NCI-H2227 treated with DMSO at 0.1 percent for 48 hours (cell line): ENCODE measurements at places on chromosomes 6 and 20.

- no peak for DNase-seq
Measured at GRCh38 chr20:2293971-2294370, 1.8 kb upstream of the TGM3 start.

DNA sequence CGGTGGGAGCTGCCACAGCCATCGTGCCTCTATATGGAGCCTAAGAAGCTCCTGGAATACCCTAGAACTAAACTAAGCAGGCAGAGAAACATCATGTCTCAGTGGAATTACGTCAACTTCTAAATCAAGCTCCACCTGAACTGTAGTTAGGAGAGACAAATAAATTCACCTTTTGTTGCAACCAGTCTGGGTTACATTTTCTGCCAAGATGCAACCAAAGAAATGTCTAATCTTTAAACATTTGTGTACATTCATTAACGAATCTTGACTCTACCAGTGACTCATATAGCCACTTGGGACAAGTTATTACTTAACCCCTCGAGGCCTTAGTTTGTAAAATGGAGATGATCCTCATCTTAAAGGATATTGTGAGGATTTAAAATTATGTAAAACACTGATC is 8.9 kb downstream of the PTPRK start:
- DNase-seq: no peak

- DNase-seq: no peak
Measured at GRCh38 chr6:3895312-3895653, 46.1 kb downstream of the FAM50B start.

DNA sequence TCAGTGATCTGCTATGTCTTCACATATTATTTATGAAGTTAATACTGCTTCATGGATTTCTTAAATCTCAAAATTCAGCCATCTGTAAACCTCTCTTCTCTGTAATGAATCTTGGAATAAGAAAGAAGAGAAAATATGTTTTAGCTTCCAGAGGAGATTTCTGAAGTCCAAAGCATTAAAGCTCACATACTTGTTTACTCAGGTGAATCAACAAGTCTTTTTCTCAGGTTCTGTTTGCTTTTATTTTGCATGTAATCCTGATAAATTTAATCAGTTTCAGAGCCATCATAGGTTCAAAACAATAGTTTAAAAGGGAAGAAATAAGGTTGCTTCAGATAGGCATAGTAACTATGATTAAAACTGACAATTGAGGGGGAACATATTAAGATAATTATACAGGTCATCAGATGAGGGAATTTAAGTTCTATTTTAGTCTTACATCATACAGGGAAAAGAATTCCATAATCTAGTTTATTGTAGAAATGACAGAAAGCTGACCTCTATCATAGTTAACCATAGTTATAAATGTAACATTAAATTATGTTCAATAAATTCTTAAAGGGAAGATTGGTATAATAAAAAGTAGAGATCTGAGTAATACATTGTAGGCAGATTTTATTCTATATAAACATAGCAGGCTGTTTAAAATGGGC is 716.2 kb downstream of the EYS start:
- DNase-seq: no peak

GRCh38 chr6:9948678-9949077 is 466.2 kb downstream of the TFAP2A start:
- DNase-seq: no peak

GRCh38 chr6:40856271-40856670 is 182.8 kb downstream of the UNC5CL start:
- no peak for DNase-seq
